ENCODE measurements at places on chromosomes 4 and X. TPM values are rescaled to one million over a fixed set of nuclear protein-coding genes. Genes with fewer than 3 reads are reported as not detected.

The NAT8L gene
- total RNA-seq, result 3.2 TPM

The SHROOM3 gene
- 30.6 TPM for total RNA-seq

The PROM1 gene
- 5.2 TPM for total RNA-seq

The EDA gene
- total RNA-seq, result 14.9 TPM

The STPG2 gene
- 0.71 TPM for total RNA-seq

The CCDC110 gene
- 3.9 TPM for total RNA-seq

The SOWAHB gene
- total RNA-seq, result not detected

The ARR3 gene
- not detected for total RNA-seq

The GUCY1B1 gene
- total RNA-seq, result 11.3 TPM

The TLR10 gene
- 0.08 TPM for total RNA-seq

The MAGEA4 gene
- not detected for total RNA-seq

The KLB gene
- total RNA-seq, result 0.47 TPM

The NUDT11 gene
- 0.75 TPM for total RNA-seq

The NAA10 gene
- total RNA-seq, result 70.2 TPM

The ZNF630 gene
- total RNA-seq, result 2.7 TPM

The LGI2 gene
- total RNA-seq, result 1.1 TPM

The COX18 gene
- 12.4 TPM for total RNA-seq

The MAGEA2 gene
- total RNA-seq, result not detected

The CSAG2 gene
- total RNA-seq, result not detected

The HTRA3 gene
- total RNA-seq, result 124 TPM

The ZGRF1 gene
- total RNA-seq, result 2.0 TPM

The BMP3 gene
- total RNA-seq, result 0.08 TPM

The PLXNB3 gene
- 5.6 TPM for total RNA-seq

The ERCC6L gene
- total RNA-seq, result not detected

The CCDC149 gene
- 6.7 TPM for total RNA-seq

The GAGE12J gene
- total RNA-seq, result not detected

The CT47A1 gene
- total RNA-seq, result not detected

The GC gene
- not detected for total RNA-seq

The L1CAM gene
- 7.0 TPM for total RNA-seq

The GAB3 gene
- 16.9 TPM for total RNA-seq

The TLR7 gene
- 0.22 TPM for total RNA-seq

The CRMP1 gene
- total RNA-seq, result 1.1 TPM

The SPANXA1 gene
- not detected for total RNA-seq

The CXCL6 gene
- total RNA-seq, result 0.44 TPM

The LRCH2 gene
- total RNA-seq, result 4.9 TPM

The KDM5C gene
- total RNA-seq, result 50.4 TPM
